ENCODE measurements at places on chromosomes 6 and 20.

GRCh38 chr6:147699637-147700036 lies 191.1 kb downstream of the SAMD5 start:
- DNase-seq: peak; percentile 12

- peak; percentile 50 for DNase-seq
Observed at GRCh38 chr6:47631269-47631772, 67.1 kb upstream of the ADGRF4 start.

- DNase-seq: no peak
Observed at GRCh38 chr6:142746524-142746923, 198.5 kb downstream of the HIVEP2 start.

DNA sequence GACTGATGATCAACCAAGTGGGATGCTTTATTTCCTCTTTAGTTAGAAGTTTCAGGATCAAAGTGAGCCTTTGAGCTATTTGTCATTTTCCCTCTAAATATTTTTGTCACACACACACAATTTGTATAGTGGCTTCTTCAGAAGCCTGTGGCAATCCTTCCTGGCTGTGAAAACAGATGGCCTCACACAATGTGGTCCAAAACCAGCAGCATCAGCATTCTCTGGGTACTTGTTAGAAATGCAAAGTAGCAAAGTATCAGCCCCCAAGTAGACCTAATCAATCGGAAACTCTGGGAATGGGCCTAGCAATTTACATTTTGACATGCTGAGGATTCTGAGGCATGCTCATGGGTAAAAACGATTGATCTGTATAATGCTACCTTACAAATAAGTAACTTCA lies 115.9 kb downstream of the PAX1 start:
- no peak for DNase-seq

DNA sequence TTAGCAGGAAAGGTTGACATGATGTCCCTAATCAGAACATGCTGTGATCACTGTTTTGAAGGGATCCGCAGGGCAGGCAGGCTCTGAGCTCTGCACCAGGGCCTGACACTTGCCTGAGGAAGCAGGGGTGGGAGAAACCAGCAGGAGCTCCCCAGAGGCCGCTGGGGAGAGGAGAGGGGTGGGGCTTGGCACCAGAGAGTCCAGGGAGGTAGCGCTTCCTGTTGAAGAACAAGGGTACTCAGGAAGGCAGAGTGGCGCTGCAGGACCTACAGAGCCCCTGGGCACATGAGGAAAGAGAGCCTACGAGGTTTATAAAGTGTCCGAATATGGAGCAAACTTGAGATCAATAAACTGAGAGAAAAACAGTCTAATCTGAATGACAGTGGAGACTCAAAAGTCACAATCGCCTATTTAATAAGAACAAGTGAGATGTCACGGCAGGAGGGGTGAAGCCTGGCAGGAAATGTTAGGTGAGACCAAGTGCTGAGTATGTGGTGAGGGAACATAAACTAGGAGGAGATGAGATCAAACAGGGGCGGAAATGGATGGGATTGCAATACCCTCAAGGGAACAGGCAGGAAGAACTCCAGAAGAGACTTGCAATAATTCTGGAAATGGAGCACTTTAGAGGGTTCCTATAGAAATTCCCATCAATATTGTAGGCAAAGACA lies 5.8 kb upstream of the TBXT start:
- no peak for DNase-seq

- DNase-seq: no peak
Observed at GRCh38 chr6:147298461-147298860, 94.2 kb downstream of the STXBP5 start.

- DNase-seq: no peak
Observed at GRCh38 chr6:137181891-137182653, 8.6 kb upstream of the IL22RA2 start.

GRCh38 chr6:17957498-17957897 lies 29.9 kb downstream of the KIF13A start:
- no peak for DNase-seq

DNA sequence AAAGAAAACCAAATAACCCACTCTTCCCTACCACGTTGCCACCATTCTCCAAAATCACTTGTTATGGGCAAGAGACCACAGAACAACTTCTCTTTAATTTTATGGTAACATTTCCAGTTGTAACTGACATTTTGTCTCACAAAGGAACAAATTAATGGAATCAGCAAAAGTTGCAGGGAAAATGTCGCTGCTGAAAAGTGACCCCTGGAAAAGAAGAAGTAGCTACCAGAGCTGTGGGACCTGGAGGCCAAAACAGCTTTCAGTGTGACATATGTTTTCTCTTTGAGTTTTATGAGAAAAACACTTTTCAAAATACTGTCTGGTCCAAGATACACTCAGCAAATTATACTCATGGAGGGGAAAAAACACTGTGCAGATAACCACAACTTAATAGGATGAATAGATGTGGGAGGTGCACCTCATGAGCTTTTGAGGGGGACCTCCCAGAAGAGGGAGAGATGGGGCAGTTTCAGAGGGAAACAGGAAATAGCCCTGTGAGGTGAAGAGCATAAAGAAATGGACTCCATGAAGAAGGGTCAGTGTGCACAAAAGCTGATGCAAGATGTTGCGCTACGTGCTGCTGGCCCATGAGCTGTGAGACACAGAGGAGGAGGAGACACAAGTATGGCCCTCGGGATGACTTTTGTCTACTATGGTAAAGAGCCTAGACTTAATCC lies 87.3 kb downstream of the DTNBP1 start:
- DNase-seq: no peak

DNA sequence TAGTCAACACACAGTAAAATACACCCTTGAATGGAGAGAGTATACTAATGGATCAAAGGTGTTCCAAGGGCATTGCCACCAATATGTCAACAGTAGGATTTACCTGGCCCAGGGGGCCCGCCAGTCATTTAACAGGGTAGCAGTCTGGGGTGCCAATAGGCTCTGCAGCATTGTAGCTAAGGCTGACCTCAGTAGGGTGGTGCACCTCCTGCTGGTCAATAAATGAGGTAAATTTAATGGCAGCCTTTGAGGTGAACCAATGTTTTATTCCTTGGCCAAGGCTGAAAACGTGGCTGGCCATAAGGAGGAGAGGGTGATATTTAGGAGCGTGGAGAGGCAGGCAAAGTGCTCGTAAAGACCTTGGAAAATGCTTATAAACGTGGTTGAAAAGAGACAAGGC lies 147.2 kb downstream of the RPS12 start:
- no peak for DNase-seq

- DNase-seq: no peak
Observed at GRCh38 chr6:36491378-36491965, 48.7 kb downstream of the KCTD20 start.

GRCh38 chr6:152087701-152088100 lies 280.2 kb downstream of the ESR1 start:
- DNase-seq: no peak

DNA sequence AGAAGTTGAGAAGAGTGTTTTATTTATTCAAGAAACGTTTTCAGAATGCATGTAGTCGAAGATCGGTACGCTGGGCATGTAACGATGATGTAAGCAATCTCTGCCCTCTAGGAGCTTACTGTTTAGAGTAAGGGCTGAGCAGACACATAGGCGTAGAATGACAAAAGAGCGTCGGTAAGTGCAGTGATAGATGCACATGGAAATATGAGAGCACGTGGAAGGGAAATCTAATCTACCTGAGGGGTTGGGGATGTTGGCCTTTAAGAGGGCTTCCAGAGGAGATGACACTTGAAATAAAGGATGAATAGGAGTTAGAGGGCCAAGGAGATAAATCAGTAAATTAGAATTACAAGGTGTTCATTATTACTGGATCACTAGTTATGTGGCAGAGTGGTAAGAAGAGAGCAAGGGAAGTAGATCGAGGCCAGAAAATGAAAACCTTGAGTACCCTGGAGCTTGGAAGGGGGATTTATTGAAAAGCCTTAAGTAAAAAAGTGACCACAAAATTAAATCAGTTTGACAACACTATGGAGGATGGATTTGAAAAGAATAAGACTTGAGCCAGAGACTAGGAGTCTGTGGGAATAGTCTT lies 782 bp downstream of the TRMT11 start:
- no peak for DNase-seq

DNA sequence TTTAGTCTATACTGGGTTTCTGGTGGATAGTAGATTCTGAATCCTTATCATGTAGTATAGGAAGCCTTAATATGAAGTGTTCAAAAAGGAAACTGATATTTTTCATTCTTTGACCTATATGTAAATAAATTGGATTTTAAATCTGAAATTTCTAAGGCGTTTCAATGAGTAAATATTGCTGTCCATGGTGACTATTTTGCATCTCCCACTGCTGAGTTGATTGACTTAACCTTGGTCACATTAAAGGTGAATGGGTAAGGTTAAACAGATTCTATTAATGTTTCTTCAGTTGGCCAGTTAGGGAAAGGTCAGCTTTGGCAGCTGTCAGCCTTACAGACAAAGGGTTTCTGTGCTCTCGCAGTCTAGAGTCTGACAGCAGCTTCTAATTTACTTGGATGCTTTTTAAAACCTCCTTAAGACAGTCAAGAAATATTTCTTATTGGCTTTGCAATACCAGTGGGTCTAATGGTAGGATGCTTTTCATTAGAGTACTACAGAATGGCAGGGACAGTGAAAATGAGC lies 24.8 kb downstream of the PRIM2 start:
- DNase-seq: no peak

- no peak for DNase-seq
Observed at GRCh38 chr6:159404296-159404695, 235.1 kb downstream of the FNDC1 start.

DNA sequence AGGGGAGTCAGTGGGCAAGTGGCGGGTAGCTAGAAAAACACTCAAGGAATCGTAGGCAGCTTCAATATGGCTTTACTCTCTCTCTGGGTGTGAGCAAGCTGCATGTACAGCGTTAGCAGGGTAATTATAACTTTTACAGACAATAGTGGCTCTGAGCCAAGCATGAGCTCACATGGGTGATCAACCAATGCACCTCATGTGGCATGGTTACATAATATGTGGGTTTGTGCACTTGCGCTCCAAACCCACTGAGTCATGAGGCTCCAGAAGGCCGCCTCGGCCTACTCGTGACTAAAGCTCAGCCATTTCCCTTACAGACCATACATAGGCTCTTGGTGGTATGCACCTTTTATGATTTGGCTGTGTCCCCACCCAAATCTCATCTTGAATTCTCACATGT lies 78.4 kb upstream of the FBXL4 start:
- no peak for DNase-seq

- no peak for DNase-seq
Observed at GRCh38 chr20:4375881-4376280, 345.8 kb upstream of the PRND start.

DNA sequence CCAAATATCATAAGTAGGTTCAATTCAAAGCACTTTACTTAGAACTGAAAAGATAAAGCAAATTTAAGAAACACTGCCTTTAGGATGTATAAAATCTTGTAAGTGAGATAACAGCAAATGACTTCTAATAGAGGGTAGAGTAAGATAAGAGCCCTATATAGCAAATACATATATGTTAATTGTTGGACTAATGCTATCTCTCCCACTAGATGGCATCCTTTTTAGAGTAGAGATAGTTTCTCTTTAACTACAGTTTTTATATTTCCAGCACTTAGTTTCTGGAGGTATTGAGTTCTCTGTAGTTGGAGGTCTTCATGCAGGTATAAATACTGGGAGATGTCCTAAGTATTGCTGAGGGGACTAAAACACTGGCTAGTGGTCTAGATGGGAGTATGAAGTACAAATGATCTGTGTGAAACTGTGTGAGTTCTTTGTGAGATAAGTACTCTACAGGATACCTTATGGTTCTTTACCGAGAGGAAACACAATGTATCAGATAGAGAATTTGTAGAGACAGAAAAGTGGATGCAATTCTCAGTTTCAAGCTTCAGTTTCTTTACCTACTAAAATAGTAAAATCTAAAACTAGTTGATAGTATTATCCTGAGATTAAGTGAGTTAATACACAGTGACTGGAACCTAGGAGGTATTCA lies 399.3 kb downstream of the KHDRBS2 start:
- DNase-seq: no peak

DNA sequence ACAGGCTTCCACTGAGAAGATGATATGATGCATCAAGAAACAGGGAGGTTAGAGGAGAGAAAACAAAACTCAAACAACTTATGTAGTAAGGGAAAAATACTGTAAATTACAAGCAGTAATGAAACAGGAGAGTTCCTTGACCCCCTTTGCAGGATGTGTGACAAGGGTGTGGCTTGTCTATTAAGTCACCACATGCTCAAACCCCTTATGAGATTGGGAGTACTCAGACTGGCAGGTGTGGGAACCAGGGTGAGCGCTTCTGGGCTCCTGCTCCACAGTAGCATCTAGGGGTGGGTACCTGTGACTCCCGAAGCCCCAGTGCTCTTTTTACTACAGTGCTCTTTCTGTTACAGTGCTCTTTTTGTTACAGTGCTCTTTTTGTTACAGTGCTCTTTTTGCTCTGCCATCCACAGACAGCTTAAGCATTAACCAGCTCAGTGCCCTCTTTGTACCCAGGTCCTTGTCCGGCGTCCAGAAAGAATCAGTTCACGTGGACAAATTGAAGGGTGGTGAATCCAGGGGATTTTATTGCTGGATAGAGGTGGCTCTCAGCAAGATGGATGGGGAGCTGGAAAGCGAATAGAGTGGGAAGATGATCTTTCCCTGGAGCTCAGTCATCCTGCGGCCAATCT lies 28.7 kb downstream of the OLIG3 start:
- DNase-seq: no peak

DNA sequence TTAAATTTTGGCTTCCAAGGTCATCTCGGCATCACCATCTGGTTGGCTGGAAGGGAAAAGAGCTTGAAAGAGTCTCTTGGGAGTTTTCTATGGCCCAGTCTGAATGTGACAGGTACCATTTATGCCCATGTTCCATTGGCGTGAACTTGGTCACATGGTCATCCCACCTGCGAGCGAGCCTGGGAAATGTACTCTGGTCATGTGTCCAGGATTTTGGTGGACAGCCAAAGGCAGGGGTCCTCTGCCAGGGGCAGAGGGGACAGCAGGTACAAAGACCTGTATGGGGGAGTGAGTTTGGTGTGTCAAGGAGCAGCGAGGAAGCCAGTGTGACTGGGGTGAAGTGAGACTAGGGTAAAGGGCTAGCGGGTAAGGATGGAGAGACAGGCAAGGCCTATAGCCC lies 112.6 kb downstream of the CDC5L start:
- no peak for DNase-seq

DNA sequence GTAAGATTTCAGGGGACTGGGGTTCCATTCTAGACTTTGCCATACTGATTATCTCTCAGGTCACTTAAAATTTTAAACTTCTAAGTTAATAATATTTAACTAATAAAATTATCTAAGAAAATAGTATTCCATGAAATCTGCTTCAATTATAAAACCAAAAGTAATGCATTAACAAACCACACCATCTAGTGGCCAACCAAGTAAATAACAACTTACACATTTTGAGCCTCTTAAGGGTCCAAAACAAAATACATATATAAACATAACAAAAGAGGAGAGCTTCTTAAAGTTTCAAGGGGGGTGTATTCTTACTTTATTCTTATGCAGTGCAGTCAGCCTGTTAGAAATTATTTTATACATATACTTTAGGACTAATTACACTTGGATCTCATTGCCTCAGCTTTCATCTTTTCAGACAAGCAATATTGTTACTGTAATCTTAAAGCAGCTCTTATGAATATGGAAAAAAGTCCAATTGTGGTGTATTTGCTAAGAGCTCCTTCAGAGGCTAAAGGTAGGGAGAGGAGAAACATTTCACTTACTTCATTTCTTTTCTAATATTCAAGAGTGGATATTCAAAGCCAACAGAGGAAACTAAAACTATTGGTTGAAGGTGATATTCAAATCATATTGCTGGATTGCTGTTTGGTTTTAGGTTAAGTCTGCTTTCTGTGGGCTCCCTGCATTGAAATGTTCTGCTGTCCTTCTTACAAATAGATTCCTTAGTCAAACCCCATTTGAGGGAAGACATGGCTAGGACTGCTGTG lies 199.7 kb upstream of the SIM1 start:
- peak; percentile 20 for DNase-seq

- DNase-seq: no peak
Observed at GRCh38 chr20:43778375-43778774, 51.6 kb upstream of the GTSF1L start.
